ENCODE measurements at places on chromosomes 16 and 17.

GRCh38 chr17:63997341-63998048, 656 bp upstream of the PRR29 start:
- DNase-seq = no peak

GRCh38 chr17:17120701-17121100, 78.4 kb downstream of the MPRIP start:
- DNase-seq = no peak

GRCh38 chr17:79500745-79501618, 109.9 kb downstream of the RBFOX3 start:
- DNase-seq = no peak

DNA sequence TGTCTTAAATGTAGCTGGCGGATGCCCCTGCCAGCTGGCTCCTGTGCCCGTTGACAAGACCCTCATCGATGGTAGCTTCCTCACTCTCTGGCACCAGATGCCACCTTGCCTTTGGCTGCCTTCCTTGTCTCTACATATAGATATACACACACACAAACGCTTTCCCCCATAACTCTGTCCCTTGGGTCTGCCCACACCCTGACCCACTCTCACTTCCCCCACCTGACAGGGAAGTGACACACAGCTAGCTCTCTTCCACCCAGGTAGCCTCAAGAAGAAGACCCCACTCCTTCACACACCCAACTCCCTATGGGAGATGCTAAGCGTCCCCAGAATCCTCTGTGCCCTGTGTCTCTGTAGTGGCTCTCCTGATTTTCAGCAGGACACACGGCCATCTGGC, 25.6 kb downstream of the JUP start:
- DNase-seq = no peak

DNA sequence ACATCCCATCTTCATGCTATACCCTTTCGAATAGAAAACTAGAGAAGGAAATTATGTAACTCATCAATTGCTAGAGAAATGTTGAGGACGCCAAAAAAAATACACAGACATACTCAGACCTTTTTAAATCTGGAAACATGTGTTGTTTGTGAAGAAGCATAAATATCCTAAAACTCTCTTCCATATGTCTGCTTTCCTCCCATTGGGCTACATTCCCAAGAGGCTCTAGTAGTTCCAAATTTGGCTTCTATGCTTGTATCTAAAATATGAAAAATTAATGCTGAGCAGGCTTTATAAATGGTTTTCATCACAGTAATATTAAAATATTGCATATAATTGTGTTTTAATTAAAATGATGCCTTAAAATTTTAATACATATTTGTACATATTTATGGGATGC, 297.9 kb upstream of the PSMD7 start:
- DNase-seq = no peak

DNA sequence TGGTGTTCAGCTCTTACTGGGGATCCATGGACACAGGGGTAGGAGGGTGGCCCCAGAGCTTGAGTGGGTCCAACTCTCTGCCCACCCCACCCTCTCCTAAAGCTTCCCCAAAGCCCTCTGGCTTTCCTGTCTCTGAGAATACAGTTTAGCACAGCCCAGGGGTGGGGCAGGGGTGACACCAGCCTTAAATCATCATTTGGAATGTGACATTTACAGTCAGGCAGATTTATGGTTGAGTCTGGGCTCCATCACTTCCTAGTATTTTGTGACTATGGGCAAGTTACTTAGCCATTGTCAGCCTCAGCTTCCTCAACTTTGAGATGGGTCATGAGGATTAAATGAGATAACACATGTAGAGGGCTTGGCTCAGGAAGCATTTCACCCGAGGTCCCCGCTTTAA, 193.1 kb upstream of the IRX6 start:
- no peak for DNase-seq

GRCh38 chr16:78390508-78391324, 291.3 kb downstream of the WWOX start:
- peak; percentile 25 for DNase-seq

DNA sequence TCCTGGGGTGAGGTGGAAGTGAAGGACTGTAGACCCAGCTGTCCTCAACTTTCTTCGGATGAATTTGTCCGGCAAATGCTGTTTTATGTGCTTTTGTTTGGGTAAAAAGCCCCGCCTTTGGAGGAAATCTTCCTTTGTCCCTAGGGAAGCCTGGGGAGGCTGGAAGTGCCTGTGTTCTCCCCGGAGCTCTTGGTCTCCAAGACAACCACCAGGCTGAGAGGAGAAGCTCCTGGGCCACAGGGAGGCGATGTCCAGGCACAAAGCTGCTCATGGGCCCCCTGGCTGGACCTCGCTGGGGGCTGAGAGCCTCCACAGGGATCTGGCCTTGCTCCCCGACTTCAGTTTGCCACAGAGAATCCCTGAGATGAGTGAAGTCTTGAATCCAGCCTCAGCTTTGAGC, 293.1 kb upstream of the N4BP1 start:
- no peak for DNase-seq

- DNase-seq = no peak
These were observed 4.3 kb downstream of the RNF43 start for GRCh38 chr17:58412961-58413586.

GRCh38 chr17:41918314-41919164, at the start of gene ACLY:
Gene ACLY (minus strand): TSS chr17:41918951. CDS start chr17:41913873, 5,078 bp downstream.
- peak; percentile 98 for DNase-seq

DNA sequence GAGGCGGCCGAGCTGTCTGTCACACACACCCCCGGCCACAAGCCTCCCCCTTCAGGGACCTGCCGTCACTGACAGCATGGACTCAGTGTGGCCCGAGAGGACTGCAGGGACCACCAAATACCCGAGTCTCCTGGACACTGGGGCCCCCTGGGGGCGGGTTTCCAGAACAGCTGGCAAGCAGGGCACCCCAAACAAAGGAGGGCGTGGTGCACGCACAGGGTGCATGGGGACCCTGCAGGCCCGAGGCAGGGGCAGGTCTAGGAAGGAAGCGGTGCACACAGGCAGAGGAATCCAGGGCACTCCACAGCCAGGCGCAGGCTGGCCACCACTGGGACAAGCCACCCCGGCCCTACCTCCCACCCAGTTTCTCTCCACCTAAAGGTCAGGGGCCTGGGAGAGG, 28.7 kb upstream of the ENPP7 start:
- DNase-seq = no peak

DNA sequence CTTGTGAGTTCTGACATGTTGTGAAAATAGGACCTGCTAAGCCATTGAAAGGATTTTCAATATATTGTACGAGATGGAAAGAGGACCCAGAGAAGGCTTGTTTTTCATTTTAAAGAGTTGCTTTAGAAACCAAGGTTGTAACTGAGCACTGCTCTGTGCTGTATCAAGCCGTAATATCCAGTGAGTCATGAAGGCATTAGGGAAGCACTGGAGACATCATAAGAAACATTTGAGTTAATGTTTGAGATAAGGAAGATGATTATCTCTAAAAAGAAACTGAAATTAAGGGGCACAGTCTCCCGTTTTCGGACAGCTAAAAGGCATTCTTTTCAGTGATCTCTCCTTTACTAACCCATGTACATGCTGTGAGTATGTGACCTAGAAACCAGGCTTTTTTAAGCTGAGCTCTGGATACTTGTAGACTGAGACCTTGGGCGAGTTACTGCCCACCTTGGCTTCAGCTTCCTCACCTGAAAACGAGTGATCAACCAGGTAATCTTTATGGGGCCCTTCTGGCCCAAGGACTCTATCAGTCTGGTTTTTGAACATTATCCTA, 149.2 kb upstream of the TBX2 start:
- no peak for DNase-seq

- no peak for DNase-seq
These were observed 37.6 kb upstream of the ABCC11 start for GRCh38 chr16:48284772-48285409.

- DNase-seq = no peak
These were observed 29.7 kb upstream of the WSB1 start for GRCh38 chr17:27264068-27264812.

GRCh38 chr17:50517504-50518383, 9.5 kb downstream of the MYCBPAP start:
- no peak for DNase-seq

- no peak for DNase-seq
These were observed 1.2 kb upstream of the LIG3 start for GRCh38 chr17:34979153-34979552.

GRCh38 chr16:28301154-28301553, 8.8 kb downstream of the SBK1 start:
- no peak for DNase-seq

GRCh38 chr16:2009164-2009711, 383 bp downstream of the ZNF598 start:
- no peak for DNase-seq

GRCh38 chr17:31568539-31568938, 177.1 kb downstream of the RAB11FIP4 start:
- no peak for DNase-seq

DNA sequence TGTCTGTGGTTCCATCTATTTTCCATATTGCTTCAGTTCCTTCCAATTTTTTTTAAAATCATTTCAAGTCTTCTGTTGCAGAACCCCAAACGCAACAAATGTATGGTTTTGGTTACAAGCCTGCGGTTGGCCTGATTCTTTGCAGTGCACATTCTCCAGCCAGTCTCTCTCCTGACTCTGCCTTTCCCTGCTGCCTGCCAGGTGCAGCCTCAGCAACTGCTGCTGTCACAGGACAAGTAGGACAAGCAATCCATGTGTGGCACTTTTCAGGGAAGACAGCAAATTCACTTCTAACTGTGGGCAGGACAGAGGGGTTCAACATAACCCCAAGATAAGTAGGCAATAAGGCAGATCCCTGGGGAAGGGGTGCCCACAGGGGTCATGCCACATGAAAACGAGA, 24.2 kb downstream of the EMP2 start:
- no peak for DNase-seq

DNA sequence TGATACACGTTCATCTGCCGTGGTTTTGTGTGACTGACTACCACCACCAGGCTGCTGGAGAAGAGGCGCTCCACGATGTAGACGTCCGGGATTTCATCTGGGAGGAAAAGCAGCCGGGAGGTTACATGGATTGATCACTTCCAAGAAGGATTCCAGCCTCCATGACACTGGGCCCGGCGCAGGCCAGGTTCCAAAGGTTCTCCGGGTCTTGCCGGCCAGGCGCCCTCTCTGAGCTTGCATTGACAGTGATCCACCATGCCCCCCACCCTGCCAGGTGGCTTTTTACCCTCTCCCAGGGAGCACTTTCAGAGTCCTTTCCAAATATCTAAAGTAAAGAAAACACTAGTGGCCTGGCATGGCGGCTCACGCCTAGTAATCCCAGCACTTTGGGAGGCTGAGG, 6.5 kb downstream of the WIPI1 start:
- DNase-seq = no peak

GRCh38 chr16:73036074-73036826, 11.7 kb downstream of the ZFHX3 start:
- no peak for DNase-seq

GRCh38 chr17:49764559-49765180, 739 bp upstream of the FAM117A start:
- no peak for DNase-seq

DNA sequence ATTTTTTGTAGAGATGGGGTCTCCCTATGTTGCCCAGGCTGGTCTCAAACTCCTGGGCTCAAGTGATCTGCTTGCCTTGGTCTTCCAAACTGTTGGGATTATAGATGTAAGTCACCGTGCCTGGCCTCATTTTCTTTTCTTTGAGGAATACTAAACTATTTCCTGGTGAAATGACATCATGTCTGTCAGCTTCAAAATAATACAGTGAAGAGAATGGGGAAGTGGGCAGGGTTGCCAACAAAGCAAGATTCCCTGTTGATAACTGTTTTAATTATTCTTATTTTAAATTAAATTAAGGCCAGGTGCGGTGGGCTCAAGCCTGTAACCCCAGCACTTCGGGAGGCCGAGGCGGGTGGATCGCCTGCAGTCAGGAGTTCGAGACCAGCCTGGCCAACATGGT, 21.1 kb downstream of the PIPOX start:
- DNase-seq = no peak

GRCh38 chr17:74290340-74290739, 16.3 kb downstream of the DNAI2 start:
- DNase-seq = no peak

- peak; percentile 76 for DNase-seq
These were observed 11.2 kb downstream of the ENPP7 start for GRCh38 chr17:79741751-79742588.

DNA sequence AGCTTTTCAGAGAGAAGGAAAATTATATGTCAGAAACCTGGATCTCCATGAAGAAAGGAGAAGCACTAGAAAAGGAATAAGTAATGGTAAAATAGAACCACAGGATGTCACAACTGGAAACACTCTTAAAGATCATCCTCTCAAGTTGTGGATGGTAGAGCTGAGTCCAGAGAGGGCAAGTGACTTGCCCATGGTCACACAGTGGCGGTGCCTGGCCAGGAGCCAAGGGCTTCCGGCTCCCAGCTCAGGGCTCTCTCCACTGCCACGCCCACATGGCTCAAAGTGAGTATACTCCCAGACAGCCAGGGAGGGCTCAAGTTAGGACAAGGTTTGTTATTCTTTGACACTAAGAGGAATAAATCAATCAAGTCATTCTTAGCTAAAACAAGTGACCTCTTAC, 159.8 kb downstream of the COPRS start:
- no peak for DNase-seq

DNA sequence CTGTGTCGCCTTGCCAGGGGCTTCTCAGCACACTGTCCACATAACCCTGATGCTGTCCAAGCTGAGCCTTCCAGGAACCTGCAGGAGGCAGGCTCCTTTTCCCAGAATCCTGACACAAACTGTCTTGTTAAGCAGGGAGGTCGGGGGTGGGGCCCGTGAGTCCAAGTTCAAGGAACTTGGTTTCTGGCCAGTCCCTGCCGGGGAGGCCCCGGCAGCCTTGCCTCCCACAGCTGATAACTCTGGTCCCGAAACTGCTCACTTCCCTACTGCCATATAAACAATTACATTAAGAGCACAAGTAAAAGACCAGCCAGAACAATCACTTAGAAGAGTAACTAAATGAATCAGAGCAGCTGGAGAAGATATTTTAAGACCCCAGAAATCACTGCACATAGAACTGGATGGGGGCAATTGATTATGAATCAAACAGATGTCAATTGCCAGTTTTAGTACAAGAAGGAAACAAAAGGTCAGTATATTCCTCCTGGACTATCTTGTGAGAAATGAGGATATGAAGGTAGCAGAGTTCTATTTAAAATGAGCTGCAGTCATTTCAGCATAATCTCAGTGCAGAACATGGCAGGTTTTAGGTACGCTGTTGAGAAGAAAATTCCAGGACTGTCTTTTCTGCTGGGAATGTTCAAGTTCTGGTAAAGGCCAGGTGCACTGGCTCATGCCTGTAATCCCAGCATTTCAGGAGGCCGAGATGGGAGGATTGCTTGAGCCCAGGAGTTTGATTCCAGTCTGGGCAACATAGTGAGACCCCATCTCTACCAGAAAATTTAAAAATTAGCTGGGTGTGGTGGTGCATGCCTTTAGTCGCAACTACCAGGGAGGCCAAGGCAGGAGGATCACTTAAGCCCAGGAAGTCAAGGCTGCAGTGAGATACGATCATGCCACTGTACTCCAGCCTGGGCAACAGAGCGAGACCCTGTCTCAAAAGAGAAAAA, 169.8 kb downstream of the PITPNC1 start:
- no peak for DNase-seq

- no peak for DNase-seq
These were observed 263.2 kb downstream of the TOX3 start for GRCh38 chr16:52283584-52284375.
